AG04449 (cell line): ENCODE measurements at places on chromosomes 13 and 19.

GRCh38 chr13:26458196-26458749 lies 99.2 kb upstream of the WASF3 start:
- DNase-seq: no peak

DNA sequence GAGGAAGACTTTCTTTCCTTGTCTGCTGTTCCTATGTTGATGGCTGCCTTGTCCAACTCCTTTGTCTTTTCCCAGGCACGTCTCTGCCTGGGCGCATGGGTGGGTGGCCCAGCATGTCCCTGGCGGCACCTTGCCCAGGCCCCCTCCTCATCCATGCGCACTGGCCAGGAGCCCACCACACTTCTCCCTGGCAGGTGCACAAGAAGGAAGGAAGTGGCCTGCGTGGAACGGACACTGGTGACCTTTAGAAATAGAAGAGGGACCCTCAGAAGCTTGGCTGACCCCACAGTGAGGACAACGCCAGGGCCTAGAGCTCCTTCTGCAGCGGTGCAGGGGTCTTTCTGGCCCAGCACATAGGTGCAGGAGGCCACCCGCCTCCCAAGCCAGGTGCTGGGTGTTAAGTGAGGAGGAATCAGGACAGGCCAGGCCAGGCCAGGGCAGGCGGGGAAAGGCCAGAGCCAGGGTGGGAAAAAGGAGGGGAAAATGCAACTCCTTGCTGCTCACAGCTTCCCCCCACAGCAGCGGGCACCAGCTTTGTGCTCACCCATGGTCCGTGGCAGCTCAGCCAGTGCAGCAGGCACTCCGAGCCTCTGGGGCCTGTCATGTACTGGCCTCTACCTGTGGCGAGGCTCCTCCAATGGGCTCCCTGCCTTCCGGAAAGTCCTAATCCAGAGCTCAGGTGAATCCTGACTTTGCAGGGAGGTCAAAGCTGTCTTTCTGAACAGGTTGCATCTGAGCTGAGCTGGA lies 104.0 kb downstream of the SOX1 start:
- DNase-seq: no peak

- DNase-seq: no peak
Observed at GRCh38 chr19:33704271-33704670, 82.5 kb downstream of the CHST8 start.

- no peak for DNase-seq
Observed at GRCh38 chr19:29678484-29679106, 13.3 kb downstream of the PLEKHF1 start.

DNA sequence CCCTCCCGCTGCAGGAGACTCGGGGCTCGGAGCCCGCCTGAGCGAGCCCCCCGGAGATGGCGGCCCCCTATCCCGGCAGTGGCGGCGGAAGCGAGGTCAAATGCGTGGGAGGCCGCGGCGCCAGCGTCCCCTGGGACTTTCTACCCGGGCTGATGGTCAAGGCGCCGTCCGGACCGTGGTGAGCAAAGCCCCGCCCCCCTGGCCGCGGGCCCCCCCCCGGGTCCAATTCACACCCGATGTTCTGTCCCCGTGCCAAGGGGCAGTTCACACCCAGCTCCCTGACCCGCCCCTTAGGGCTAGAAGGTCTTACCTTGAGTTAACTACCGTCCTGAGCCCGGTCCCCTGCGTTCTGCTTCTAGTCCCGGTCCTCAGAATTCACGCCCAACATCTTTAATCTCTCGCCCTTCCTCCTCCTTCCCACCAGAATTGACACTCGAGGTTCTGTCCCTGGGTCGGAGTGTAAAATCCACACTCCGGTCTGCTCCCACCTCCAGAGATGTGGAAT lies 1.4 kb downstream of the NPAS1 start:
- DNase-seq: no peak

- DNase-seq: no peak
Observed at GRCh38 chr13:105663182-105663581, 872.3 kb downstream of the EFNB2 start.

DNA sequence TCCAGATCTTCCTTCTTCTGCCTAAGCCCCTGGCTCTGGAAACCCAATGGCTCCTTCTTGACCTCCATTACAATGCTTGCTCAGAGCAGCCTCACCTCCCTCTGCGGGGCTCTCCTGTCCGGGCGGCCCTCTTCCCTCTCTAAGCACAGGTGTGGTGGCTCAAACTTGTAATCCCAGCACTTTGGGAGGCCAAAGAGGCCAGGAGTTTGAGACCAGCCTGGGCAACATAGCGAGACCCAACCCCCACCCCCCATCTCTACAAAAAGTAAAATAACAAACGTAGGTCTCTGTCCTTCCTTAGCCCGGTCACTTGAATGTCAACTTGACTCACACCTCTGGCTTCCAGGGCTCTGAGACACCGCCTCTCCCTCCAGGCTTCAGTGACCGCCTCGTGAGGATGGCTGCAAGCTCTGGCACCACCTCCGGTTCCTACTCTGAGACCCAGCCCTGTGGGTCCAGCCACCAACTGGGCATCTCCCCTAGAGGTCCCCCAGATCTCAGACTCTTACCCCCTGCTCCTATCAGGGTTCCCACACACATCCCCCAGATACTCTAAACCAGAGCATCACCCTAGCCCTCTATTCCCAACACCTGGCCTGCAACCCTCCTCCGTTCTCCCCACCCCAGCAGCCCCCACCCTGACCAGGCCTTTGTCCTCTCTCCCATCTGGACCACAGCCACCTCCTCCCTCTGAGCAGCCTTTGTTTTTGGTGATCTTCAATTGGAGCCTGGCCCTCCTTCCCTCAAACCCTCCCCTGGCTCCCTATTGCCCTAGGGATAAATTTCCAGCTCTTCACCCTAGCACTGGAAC lies 4.7 kb upstream of the TLE2 start:
- no peak for DNase-seq

GRCh38 chr19:33000510-33000909 lies 28.5 kb downstream of the FAAP24 start:
- DNase-seq: no peak

GRCh38 chr19:58091251-58091995 lies 6.6 kb downstream of the ZSCAN18 start:
- DNase-seq: no peak

DNA sequence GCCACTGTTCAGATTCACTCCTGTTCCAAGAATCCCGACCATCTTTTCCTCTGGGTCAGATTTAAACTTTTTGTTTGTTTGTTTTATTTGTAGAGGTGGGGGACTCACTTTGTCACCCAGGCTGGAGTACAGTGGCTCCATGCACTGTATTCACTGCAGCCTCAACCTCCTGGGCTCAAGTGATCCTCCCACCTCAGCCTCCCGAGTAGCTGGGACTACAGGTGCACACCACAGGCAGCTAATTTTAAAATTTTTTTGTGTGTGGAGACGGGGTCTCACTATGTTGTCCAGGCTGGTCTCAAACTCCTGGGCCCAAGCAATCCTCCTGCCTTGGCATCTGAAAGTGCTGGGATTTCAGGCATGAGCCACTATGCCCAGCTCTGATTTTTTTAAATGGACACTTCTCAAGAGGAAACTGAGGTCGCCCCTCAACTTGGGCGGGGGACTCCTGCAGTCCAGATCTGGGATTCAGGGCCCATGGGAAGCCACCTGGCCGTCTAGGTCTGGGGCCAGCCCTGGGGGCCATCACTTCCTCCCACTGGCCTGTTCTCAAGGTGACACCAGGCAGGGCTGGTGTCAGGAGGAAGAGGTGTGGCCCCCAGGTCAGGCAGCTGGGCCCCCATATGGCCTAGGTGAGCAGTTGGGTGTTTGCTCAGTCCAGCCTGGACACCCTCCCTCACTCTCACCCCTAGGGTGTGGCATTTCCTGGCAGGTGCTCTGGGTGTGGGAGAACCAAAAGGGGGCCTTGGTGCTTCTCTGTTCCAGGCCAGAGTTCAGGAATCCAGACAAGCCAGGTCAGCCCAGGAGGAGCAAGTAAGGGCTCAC lies 1.3 kb downstream of the B3GNT3 start:
- no peak for DNase-seq

- no peak for DNase-seq
Observed at GRCh38 chr13:109626386-109627171, 159.8 kb downstream of the IRS2 start.

GRCh38 chr13:53638040-53638439 lies 609.4 kb downstream of the OLFM4 start:
- DNase-seq: no peak

- DNase-seq: no peak
Observed at GRCh38 chr13:22050951-22051563, 380.2 kb downstream of the FGF9 start.
